ENCODE measurements at places on chromosomes 11 and 22.

DNA sequence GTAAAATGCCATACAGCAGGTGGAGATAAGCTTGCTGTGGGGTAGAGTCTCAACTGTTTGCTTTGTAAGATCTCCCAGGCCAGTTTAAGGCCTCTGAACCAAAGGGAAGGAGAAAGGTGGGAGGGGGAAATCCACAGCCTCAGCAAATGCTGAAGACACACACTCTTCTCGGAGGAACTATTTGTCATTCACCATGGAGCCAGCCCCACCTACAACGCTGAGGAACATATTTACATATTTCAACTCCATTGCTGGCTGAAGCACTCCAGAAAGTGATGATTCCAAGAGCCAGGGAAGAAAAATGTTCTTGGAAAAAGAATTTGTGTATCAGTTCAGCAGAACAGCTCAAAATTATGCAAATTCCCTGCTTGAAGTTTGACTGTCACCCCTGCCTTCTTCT lies 6.5 kb downstream of the TENM4 start:
- DNase-seq: no peak

DNA sequence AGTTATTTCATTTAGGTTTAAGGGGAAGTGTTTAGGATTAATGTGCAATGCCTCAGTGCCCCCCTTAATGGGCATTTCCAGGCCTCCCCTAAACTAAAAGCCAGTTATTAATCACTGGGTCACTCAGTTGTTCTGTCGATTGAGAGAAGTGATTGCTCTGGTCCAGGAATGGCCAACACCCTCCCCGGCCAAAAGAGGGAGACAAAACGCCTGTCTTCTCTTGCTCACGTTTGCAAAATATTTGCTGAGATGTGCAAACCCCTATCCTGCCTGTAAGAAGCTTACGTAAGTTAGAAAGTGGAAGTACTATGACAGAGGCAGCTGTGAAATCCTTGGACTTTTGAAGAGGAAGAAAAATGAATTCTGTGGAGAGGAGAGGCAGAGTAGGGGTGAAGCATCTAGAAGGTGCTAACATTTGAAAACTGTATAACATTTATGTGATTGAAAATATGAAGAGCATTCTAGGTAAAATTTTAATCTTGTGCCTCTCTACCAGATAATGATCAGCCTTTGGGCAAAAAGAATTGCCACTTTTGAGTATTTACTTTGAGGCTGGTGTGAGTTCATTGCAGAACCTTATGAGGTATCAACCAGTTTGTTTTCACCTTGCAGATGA lies 37.7 kb downstream of the NTM start:
- DNase-seq: peak; percentile 53

- no peak for DNase-seq
These were observed 3.9 kb upstream of the PRG2 start for GRCh38 chr11:57394203-57394965.

DNA sequence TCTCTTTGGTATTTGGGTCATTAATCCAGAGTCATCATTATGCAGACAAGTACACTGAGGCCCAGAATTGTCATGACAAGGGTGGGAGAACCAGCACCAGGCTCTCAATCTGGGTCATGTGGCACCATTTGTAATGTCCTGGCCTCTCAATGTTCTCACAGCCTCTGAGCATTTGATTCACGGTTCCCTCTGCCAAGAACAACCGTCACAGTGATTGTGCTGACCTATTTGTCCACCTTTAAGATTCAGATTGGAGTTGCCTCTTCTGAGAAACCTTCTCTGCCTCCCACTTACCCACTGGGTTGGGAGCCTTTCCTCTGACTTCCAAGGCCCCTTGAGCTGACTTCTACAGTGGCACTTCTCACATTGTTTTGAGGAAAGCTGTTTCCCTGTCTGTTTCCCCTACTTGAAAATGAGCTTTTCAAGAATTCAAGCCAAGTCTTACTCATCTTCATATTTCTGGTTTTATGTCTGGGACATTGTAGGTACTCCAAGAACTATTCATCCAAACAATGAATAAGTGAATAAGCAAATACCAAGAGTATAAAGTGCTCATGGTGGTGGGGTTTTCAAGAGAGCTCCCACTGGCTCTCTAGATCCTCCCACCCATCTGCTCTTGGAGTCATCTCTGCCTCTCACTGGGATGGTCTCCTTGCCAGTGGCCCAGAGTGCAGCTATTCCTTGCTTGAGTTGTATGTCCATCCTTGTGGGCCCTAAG lies 126.4 kb upstream of the E2F8 start:
- no peak for DNase-seq

DNA sequence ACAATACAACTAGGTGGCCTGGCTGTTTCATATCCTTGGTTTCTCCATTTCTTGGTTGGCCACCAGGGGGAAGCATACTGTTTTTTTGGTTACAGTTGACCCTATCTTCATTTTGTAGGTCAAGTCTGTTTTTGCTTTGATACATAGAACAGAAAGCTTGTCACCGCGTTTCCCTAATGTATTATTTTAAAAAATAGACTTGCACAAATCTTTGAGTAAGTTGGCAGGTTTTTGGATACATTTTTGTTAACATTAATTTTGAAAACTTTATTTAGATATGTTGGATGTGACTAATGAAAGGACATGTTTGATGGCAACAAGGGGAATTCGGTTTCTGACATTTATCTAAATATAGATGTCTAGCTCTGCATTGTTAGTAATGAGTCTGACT lies 3.0 kb downstream of the NCR3LG1 start:
- peak; percentile 26 for DNase-seq

- DNase-seq: no peak
These were observed 356.4 kb upstream of the B3GAT1 start for GRCh38 chr11:134768463-134768862.

DNA sequence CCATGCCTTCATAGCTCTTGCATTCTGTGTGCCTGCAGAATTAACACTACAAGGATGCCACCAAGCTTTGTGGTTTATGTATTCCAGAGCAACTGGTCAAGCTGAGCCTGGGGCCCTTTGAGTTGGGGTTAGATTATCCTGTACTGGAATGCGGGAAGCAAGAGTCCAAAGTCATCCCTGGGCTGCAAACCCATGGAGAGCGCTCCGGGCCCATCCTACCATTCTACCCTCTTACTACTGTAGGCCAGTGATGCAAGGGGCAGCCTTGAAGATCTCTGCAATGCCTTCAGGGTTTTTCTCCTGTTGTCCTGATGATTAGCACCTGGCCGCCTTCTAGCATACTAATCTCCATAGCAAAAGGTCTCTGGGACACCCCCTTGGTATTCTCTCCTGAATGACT lies 51.3 kb downstream of the TUG1 start:
- DNase-seq: no peak

DNA sequence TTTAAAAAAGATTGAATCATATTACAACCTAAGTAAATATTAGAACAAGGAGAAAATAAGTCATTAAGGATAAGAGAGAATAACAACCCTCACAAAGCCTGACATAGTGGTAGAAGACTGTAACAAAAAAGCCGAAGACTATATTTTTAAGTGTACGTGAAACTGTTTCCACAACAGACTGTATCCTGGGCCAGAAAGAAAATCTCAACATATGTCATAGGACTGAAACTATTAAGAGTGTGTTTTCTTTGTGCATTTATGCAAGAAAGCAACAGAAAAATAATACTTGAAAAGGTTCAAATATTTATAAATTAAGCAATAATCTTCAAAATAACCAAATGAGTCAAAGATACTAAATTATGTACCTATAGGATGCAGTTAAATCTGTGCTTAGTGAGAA lies 309.8 kb downstream of the CASP12 start:
- DNase-seq: no peak

DNA sequence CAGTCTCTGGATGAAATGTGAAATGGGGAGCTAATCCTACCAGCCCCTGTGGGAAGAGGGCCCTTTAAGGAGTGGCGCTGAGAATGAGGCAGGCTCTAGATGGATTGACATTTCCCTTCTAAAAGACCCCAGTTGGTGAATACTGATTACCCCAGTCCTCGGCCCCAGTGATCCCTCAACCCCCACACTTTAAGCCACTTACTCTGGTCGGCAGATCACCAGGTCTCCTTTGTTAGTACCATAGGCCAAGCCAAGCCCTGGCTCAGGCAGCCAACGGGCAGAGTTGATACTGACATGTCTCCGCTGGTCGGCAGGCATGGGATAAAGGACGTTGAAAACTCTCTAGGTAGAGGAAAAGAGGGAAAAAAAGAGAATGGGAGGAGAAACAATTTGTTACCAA lies 26.1 kb upstream of the CHRM4 start:
- no peak for DNase-seq

GRCh38 chr11:28009388-28009787 lies 98.6 kb downstream of the KIF18A start:
- DNase-seq: peak; percentile 62

DNA sequence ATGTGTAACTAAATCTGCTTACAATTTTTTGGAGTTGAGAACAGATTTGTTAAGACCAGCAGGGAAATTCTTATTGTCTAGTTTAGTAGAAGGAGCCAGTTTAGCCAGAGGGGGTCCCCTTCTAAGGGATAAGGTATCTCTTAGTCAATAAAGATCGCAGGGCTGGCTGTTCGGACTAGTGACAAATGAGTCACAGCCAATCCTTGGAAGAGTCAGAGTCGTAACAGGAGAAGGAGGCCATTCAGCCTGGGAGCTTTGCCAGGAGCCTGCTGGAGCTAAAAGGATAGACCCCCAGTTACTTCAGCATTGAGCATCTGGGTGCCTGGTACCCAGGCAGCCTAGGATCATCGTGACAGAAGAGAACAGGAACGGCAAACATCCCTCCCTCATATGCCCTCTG lies 191.6 kb upstream of the ARHGAP20 start:
- DNase-seq: peak; percentile 58

GRCh38 chr11:32039149-32039548 lies 51.7 kb upstream of the RCN1 start:
- DNase-seq: no peak

- no peak for DNase-seq
These were observed 3.3 kb downstream of the TMEM132A start for GRCh38 chr11:60927600-60927999.

DNA sequence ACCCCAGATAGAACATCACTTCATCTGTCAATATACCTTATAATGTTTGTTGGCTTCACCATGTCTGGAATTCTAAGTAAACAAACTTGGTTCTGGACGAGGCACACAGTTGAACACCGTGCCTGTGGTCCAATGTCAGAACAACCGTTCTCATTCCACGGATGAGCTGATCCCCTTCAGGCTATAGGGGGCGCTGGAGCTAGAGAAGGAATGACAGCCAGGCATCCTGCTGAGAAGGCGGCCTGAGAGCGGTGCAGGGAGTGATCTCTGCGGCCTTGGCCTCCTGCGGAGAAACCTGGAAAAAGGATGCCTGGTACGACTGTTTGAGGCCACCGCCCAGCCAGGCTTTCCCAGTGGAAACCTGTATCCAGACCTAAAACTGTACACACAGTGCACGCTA lies 48.7 kb downstream of the FDX1 start:
- no peak for DNase-seq

DNA sequence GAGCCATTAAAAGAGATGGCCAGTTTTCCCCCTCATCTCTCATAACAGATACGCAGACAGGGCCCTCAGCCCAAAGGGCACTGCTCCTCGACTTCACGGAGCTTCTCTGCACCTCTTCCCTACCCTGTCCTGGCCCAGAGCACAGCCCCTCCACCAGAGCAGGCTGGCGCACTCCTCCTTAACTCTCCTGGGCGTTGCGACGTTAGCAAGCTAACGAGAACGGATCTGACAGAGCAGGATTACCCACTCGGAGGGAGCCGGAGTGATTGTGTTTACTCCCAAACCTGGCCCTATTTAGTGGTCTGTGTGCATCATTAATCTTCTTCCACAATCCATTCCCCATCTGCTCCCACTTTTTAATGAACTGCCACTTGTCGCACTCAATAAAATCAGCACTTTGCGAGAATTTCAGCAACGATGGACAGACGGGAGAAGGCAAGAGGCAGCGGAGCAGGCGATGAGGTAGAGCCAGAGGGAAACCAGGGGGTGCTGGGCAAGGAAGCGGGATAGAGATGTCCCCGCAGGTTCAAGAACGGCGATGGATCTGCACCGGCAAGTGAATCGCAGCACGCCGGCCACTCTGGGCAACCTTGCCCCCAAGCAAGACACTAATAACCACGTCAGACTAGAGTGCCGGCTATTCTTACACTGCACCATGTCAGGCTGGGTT lies 159.4 kb downstream of the BUD13 start:
- DNase-seq: peak; percentile 96

DNA sequence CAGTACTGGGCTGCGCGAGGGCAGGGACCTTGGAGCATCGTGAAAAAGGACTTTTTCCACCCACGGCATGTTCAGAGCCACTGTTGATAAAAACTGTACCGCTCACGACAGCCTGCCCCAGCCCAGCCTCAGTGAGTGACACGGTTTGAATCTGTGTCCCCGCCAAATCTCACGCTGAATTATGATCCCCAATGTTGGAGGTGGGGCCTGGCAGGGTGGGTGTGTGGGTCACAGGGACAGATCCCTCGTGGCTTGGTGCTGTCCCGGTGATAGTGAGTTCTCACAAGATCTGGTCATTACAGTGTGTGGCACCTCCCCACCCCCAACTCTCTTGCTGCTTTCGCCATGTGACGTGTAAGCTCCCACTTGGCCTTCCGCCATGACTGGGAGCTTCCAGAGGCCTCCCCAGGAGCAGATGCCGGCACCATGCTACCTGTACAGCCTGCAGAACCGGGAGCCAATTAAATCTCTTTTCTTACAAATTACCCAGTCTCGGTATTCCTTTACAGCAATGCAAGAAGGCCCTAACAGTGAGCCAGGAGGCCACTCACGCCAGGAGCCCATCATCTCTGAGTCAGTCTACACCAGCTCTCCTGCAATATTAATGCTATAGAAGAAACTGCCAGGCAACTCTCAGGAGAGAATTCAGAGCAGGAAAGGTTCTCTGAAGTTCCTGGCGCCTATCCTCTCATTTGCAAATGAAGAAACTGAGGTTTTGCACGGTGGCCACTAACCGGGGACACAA lies 1.3 kb downstream of the TOLLIP start:
- DNase-seq: no peak

- no peak for DNase-seq
These were observed 9.5 kb downstream of the STK33 start for GRCh38 chr11:8584511-8584910.

GRCh38 chr11:117749541-117749910 lies 47.5 kb downstream of the DSCAML1 start:
- DNase-seq: no peak

DNA sequence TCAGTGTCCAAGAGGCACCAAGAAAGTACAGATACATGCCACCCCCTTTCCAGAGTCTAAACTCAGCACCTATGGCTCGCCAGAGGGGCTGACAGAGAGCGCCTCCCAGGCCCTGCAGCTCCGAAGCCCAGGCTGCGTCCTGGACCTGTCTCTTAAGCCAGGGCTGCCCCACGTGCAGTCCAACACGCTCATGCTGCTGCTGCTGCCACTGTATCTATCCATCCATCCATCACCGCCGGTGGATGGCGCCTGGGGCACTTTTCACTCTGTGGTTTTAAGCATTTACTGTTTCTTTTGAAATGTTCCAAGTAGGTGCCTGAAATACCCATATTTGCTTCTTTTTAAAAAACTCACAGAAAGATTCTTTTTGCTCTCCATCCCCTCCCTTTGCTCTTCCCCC lies 41.8 kb downstream of the MACROD1 start:
- DNase-seq: no peak

All from NCI-H524 (cell line).